ENCODE measurements at places on chromosomes 7 and 10.

GRCh38 chr7:157423348-157423747 is 86.5 kb downstream of the DNAJB6 start:
- DNase-seq = no peak

DNA sequence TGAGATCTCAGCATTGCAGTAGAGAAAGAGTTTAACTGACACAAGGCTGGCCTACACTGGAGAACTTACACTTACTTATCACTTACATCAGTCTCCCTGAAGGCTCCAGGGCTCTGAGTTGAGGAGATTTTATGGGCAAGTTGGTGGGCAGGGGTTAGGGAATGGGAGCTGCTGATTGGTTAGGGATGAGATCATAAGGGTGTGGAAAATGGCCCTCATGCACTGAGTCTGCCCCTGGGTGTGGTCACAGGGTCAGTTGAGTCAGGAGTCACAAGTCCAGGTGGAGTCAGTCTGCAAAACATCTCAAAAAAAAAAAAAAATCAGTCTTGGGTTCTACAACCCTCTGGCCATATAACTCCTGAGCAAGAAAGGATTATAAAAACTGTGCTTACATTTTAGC is 60.5 kb downstream of the PPP1R17 start:
- DNase-seq = no peak

DNA sequence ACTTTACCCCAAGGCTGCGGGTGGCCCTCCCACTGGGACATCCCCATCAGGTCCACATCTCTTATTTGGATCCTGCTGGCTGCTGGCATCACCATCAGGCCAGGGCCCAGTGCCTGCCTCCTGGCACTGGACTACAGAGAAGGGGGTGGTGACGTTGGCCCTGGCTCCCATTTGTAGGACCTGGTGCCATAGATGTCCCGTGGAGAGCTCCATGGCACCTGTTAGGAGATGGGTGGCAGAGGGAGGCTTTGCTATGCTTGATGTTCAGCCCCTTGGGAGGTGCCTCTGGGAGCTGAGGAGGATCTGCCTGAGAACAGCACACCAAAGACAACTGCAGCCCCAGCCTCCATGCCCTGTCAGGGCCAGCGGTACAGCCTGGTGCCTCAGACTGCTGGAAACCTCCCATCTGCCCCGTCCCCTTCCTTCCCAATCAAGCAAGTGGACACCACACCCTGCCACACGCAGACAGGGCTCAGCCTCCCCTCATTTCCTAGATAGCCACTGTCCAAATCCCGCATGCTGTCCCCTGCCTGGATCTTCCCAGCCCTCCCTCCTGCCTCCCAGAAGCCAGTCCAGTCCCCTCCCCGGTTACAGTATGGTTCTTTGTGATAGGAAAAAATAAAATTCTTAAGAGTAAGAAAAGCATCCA is 230.0 kb upstream of the GRB10 start:
- DNase-seq = no peak

DNA sequence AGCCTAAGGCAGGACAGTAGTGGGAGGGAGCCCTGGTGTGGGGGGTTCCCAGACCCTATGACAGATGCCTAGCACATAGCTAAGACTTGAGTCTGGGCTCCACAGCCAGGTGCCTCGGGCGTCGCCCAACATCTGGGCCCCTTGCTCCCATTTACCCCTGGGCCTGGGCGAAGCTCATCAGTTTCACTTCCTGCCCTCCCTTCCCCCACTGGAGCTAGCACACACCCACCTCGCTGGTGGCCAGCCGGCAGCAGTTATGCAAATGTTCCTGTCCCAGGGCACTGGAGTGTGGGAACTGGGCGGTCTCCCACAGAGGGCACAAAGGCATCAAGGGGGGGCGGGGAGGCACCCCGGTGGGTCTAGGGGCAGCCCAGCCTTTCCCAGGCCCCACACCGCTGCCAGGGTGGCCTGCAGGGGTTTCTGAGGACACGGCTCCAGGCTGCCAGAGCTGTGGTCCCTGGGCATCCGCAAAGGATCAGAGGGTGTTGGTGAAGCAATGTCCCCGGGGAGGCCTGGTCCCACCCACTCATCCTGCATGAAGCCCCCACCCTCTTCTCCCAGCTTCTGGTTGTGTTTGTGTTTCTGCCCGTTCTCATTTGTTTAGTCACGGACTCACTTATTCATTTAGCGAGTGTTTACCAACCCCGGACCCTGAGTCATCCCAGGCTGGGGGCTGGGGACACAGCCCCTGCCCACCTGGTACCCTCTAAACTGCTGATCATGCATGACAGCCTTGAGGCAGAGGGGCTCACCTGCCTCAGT is 20.4 kb downstream of the SH2B2 start:
- peak; percentile 81 for DNase-seq

DNA sequence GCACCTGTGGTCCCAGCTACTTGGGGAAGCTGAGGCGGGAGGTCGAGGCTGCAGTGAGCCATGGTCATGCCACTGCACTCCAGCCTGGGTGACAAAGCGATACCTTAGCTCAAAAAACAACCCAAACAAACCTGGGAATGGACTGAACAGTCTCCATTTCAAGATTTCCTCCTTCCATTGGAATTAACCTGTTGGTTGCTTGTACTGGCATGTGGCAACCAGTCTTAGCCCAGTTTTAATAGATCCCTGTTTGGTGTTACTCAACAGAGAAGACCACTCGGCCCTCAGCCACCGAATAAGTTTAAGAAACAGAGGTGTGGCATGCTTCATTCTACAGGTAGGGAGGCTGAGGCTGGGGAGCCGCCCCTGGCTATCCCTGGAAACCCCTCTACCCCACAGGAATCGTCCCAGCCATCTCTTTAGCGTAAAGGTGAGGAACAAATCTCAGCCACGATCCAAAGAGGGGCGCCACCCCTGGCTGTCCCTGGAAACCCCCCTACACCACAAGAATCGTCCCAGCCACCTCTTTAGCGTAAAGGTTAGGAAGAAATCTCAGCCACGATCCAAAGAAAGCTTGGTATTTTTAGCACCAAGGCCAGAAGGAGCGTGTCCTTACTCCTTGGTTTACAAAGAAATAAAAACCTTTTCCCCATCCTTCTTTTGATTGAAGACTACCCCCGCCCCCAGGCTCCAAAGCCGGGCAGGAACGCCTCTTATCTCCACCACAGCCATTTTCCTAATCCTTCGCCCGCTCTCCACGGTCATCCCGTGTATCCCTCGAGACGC is 861 bp upstream of the TSPAN14 start:
- no peak for DNase-seq

DNA sequence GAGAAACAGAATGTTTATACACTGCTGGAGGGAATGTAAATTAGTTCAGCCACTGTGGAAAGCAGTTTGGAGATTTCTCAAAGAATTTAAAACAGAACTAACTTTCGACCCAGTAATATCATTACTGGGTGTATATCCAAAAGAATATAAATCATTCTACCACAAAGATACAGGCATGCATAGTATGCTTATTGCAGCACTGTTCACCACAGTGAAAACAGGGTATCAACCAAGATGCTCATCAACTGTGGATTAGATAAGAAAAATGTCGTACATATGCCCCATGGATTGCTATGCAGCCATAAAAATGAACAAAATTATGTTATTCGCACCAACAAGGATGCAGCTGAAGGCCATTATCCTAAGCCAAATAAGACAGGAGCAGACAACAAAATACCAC is 343.1 kb upstream of the KCND2 start:
- no peak for DNase-seq

- DNase-seq = no peak
These were observed 81.8 kb upstream of the SFMBT2 start for GRCh38 chr10:7492660-7493046.

DNA sequence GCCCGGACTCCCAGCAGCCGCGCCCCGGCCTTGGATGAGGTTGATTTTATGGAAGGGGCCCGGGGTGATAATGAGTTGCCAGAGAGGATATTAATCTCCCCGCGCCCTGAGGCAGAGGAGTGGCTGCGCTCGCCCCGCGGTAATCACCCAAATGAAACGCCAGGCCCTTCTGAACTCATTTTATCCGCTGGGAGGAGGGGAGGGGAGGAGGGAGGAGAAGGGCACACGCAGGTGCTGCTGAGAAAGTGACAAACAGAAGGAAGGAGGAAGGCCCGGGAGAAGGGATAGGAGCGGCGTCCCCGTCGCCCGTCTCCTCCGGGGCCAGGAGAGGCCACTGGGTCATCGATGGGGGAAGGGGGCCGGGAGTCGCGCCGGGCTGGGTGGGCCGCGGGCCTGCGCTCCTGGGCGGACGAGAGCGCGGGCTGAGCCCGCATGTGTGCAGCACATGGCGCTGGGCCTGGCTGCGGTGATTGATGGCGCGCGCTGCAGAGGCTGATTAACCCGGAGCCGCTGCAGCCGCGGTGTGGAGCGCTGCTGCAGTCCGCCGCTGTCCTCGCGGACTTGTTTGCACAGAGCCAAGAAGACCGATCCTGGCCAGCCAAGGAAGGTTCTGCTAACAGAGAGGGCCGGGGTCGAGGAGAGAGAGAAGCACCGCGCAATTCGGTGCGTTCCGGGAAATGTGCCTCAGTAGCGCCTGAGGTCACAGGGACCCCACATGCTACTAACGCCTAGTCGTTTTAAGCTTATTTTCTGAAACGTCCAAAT is 6.5 kb downstream of the MNX1 start:
- no peak for DNase-seq

GRCh38 chr10:119113751-119114732 is 10.1 kb downstream of the DENND10 start:
- no peak for DNase-seq

DNA sequence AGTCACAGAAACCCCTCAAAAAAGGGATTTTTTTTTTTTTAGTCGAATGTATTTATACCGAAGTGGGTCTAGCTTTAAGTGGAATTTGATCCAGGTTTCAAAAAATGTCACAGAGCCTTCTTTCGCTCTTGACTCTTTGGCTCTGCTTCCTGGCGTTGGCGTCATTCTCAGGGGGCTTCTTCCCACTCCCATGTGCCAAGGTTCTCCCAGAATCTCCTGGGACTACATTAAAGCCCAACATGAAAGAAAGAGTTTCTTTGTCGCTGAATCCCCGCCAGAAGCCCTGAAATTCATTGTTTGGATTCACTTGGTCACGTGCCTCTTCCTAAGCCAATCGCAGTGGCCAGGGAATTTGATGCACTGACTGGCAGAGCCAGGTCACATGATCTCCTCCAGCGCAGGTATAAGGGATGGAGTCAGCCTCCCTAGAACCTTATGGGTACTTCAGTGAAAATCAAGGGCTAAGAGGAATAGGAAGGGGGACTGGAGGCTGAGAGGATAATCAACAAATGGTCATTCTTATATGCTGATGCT is 101.2 kb downstream of the RPS24 start:
- no peak for DNase-seq

DNA sequence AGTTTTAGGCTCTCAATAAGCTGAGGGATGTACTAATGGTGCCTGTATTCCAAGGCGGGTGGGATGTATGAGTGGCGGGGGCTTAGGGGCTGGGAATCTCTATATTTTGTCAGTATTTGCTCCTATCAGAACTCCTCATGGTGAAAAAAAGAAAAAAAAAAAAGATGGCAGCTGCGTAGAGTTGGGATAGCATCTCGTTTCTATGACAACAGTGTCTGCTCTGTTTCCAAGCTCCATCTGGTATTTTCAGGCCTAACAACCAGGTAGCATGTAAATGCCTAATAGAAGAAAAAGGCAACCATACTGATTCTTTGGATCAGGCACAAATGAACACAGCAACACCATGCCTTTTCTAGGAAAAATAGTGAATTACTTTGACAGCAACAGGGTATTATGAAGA is 11.7 kb upstream of the CCDC172 start:
- DNase-seq = no peak

- DNase-seq = no peak
These were observed 502.3 kb upstream of the ZMIZ1 start for GRCh38 chr10:78566284-78567111.

- DNase-seq = no peak
These were observed 36.6 kb upstream of the C7orf33 start for GRCh38 chr7:148553979-148554378.

DNA sequence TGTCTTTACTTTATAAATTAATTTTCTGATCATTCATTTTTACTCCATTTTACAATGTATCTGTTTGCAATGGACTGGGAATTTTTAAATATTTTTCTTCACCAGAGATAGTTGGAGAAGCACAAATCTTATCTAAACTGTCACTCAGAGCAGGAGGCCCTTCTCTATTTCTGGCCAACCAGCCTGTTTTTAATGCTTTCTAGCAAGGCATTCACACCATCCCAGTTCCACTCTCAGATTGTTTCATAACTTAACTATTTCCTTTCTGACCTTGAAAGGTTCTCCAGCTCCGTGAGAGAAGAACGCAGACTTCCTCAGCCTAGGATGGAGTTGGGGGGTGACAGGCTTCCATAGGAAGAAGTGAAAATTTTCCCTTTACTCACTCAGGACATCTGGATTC is 155.8 kb downstream of the SKIDA1 start:
- no peak for DNase-seq

- DNase-seq = no peak
These were observed 201.4 kb downstream of the PTEN start for GRCh38 chr10:88064608-88065382.

GRCh38 chr7:92359801-92360200 is 87.5 kb upstream of the GATAD1 start:
- DNase-seq = no peak

DNA sequence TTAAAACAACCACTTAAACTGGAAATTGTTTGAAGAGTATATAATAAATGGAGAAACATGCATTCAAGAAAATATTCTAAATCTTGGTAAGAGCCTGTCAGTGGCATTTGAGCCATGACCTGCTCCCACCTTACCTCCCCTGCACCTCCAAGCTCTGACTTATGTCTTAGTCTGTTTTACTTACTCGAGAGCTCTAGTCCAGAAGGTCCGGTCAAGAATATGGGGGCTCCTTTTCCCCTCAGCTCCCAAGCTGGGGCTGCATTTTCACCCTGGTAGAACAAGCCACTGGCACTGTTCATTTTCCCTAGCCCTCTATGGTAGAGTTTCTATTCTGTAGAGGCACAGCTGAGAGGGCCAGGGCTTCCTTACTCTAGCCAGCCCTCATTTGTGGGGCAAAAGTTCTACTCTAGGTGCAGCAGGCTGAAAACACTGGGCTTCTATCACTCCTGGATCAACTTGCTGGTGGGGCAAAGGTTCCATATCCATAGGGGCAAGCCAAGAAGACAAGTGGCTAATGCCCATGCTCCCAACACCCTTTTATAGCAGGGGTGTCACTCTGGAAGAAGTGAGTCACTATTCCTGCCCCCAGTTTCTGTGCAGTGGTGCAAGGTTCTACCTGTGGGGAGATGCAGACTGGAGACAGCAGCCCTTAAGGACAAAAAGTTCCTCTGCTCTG is 40.6 kb downstream of the ZNF438 start:
- no peak for DNase-seq

DNA sequence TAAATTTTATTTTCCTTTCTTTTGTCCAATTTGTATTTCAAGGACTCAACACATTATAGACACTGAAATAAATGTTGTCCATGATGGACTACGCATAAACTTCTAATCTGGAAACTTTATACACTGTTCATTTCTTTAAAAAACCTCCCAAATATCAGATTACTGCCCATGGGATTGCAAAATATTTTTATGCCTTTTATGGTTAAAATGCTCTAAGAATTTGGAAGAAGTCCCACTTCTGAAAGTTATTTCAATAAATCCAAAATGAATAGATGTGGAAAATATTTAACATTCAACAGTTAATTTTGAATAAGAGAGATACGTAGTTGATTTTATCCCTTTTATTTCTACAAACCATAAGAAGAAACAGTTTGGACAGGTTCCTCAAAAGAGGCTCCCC is 46.1 kb downstream of the CABCOCO1 start:
- DNase-seq = no peak
